ENCODE measurements at places on chromosomes 4 and X.

- no peak for DNase-seq
Observed at GRCh38 chrX:10516781-10517322, 103.5 kb downstream of the MID1 start.

- no peak for DNase-seq
Observed at GRCh38 chrX:136193771-136194170, 46.4 kb downstream of the FHL1 start.

- DNase-seq: no peak
Observed at GRCh38 chr4:41525129-41525528, 12.8 kb upstream of the LIMCH1 start.

DNA sequence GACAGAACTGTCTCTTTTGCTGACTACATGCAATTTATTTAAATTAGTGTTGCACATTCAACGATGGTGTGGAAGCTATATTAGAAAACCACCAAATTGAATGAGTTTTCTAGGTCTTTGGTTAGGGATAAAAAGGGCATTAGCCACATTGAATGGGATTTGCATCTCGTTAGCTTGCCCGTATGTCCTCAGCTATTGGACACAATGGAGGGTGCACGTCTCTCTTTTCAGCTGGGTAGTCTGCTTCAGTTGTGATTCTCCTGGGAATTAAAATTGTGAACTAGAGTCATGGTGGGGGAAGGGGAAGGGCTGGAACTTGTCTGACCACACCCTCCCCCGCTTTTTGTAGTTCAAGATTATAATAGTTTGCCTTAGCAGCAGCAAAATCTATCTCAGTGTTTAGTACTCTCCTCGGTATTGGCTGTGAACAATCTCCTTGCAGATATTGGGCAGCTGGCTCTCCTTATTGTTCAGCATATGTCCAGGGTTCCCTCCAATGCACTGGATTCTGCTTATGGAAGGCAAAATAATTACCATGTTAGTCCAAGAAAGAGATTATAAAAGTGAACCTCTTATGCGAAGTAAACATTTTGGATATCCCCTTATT is 23.3 kb downstream of the TRIM2 start:
- DNase-seq: no peak

- no peak for DNase-seq
Observed at GRCh38 chr4:4185528-4185927, 41.2 kb downstream of the OTOP1 start.

- DNase-seq: no peak
Observed at GRCh38 chrX:56800801-56801200, 71.8 kb downstream of the NBDY start.

GRCh38 chr4:121148000-121148399 is 16.1 kb downstream of the TNIP3 start:
- DNase-seq: no peak

- no peak for DNase-seq
Observed at GRCh38 chrX:19569121-19569805, 54.0 kb upstream of the MAP3K15 start.

GRCh38 chr4:182141061-182141460 is 102.1 kb upstream of the TENM3 start:
- no peak for DNase-seq

- no peak for DNase-seq
Observed at GRCh38 chrX:7614616-7615015, 228.4 kb upstream of the VCX start.

GRCh38 chr4:12118651-12119213 is 690.0 kb upstream of the HS3ST1 start:
- no peak for DNase-seq

DNA sequence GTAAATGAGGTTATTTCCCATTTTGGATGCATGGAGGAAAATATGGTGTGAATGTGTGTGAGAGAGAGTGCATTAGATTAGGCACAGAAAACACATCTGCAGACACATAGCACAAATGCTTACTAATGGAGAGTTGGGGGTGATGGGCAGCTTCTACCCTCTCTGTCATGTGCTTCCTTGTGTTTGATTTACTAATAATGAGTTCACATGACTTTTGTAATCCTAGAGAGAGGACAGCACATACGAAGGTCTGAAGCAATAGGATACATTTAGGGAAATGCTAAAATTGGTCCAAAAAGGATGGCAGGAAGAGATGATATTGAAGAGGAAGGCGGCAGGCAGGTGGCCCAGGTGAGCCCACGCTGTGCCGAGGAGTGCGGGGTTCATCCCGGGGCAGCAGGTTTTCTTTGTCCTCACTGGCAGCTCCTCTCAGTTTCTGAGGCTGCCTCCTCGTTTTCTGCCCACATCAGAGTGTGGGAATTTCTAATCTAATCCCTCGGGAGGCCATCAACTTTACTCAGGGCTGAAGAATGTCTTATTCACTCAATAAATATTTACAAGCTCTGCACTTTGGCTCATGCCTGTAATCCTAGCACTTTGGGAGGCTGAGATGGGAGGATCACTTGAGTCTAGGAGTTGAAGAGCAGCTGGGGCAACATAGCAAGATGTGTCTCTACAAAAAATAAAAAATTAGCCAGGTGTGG is 15.9 kb upstream of the MAP9 start:
- no peak for DNase-seq

DNA sequence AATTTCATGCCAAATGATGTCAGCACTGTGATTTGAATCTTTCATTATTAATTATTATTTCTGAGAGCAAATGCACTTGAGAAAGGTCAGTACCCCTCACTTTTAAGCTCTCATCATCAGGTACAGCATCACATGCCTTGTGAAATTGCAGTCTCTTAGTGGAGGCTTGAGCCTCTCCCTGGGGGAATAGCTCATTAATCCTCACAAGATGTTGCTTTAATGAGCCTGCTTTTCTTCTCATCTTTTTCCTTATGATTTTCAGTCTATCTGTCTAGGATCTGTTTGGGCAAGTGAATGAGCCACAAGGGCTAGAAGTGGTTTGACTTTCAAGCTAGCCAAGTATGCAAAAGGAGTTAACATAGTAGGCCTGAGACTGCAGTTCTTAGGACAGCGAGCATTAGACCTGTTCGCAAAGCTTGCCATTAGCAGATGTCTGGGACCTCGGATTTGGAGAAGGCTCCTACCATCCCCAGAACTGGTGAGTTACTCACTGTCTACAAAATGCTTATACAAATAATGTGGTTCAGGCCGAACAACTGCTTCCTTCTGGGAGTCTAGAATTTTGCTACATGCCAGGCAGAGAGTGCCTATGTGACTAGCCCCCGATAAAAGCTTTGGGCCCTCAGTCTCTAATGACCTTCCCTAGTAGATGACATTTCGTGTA is 174.5 kb downstream of the IL15 start:
- DNase-seq: no peak

Data from osteocyte (in vitro differentiated cells).